ENCODE measurements at places on chromosomes 12 and 14. TPM values are rescaled to one million over a fixed set of nuclear protein-coding genes. Genes with fewer than 3 reads are reported as not detected.

DNA sequence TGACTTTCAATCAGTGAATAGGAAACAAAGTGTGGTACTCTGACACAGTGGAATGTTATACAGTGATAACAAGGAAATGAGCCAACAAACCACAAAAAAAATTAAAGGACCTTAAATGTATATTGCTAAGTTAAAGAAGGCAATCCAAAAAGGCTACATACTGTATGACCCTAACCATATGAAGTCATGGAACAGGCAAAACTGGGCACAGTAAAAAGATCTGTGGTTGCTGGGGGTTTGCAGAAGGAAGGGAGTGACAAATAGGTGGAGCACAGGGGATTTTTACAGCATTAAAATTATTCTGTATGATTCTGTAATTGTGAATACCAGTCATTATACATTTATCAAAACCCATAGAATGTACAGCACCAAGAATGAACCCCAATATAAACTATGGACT lies 112.6 kb downstream of the KCNC2 start:
- DNase-seq = no peak

DNA sequence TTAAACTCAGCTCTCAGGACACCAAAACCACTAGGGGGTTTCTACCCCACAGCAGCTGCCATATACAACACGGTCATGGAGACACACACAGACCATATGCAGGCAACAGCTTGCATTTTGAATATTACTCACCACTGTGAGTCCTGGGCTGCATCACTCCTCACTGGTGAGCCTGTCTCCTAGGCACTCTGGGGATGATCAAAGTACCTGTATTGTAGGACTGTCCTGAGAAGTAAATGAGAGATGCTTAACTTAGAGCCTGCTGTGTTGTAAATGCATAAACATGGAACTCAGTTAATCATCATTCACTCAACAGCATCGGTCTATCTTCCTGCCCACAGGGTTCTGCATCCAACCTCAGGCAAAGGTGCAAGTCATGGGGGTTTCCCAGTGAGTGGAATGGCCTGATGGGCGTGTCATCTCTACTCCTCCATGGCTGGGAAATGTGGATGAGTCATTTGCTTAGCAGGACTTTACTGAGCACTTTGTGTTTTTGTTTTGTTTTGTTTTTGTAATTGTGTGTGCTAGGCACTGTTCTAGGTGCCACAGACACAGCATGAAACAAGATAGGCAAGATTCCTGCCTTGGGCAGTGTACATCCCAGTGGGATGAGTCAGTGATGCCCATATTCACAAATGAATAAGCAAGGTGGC lies 1141.2 kb upstream of the TMEM132C start:
- peak; percentile 42 for DNase-seq

DNA sequence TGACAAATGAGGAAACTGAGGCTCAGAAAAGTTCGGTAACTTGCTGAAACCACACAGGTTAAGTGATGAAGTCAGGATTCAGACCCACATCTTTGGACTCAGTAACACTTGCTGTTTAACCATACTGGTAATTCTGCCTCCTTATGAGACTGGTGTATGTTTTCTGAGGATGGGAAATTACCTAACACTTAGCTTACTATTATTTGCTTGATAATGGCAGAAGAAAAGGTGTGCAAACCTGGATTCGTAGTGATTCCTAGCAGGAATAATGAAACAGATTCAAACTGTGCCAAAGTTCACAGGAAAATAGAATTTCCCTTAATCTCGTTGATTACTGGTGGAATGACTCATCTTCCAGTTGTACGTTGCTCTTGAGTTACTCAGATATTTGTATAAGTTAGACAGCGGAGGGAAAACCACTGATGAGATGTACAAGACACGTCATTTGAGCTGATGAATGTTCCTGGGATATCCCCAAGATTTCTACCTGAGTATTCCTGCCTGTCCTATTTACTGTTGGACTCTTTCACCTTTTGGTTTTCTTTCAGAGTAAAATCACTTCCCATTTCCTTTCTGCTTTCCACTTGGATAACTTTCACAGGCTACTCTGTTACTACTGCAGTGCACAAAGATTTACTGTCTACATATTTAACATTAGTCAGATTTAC lies 37.5 kb downstream of the PRORP start:
- DNase-seq = peak; percentile 82

DNA sequence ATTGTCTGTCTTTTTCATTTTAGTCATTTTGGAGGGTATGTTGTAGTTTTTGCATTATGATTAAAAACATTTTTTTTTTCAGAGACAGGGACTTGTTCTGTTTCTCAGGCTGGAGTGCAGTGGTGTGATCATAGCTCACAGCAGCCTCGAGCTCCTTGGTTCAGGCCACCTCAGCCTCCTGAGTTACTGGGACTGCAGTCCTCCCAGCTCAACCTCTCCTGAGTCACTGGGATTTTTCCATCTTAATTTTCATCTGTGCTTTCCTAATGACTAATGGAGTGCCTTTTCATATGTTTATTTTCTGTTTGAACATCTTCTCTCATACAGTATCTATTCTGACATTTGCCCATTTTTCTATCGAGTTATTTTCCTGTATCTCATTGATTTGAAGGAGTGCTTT lies 52.6 kb downstream of the DYRK2 start:
- no peak for DNase-seq

The MUCL1 gene
- not detected for total RNA-seq

Measured in NCI-H460 (cell line).